Renal cortex interstitium (tissue), 15 donors: ENCODE measurements at places on chromosomes 6 and 20. TPM values are rescaled to one million over a fixed set of nuclear protein-coding genes. Genes with fewer than 3 reads are reported as not detected.

OPRL1 gene
- polyA plus RNA-seq: 1.2 TPM

RIPPLY2 gene
- not detected for polyA plus RNA-seq

- DNase-seq: no peak
These were observed 23.6 kb downstream of the TBC1D7 start for GRCh38 chr6:13304580-13305260.

- peak; percentile 18 for DNase-seq
These were observed 2.7 kb upstream of the PLCB4 start for GRCh38 chr20:9066191-9066590.

DNA sequence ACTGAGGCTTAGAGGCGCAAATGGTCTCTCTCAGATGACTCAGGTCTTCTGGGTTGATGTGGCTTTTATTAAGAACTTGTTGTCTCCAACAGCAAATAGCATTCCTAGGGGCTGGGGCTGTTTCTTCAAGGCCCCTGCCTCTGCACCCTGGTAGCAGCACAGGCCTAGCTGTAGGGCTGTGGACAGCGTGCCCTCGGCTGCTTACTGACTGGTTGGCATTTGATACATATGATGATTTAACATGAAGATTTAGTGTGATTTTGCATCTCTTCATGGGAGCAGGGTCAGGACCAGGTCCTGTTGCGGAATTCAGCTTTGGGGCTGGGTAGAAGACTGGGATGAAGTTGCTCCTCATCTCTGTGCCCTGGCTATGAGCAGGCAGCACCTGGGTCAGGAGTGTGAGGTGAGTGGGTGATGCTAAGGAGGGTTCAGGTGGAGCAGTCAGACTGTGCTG is 24.3 kb upstream of the IER3 start:
- DNase-seq: no peak

DNA sequence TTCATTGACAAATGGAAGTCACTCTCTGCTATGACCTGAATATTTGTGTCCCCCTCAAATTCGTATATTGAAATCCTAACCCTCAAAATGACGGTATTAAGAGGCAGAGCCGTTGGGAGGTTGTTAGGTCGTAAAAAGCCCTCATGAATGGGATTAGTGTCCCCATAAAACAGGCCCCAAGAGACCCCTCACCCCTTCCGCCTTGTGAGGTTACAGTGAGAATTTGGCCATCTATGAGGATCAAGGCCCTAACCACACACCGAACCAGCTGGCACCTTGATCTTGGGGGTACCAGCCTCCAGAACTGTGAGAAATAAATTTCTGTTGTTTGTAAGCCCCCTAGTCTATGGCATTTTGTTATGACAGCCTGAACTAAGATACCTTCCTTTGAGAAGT is 52.5 kb upstream of the SLC22A16 start:
- DNase-seq: no peak
